ENCODE measurements at places on chromosomes 6 and 20.

DNA sequence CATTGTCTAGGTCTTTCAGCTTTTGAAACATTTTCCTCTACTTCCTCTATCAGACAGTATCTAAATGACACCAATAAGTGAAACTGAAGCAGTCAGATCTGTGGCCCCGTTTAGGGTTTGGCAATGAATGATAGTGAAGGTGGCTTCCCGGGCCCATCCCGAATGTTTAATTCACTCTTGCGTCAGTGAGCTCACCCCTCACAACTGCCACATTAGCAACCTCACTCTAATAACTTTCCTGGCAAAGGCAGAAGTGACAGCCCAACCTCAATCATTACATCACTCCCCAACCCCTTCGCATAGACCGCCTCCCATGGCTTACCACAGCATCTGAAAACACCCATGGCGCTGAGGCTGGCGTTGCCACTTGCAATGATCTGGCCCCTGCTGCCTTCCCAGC, 92.4 kb upstream of the CD83 start:
- no peak for DNase-seq

GRCh38 chr6:161261325-161261724, 12.5 kb downstream of the AGPAT4 start:
- no peak for DNase-seq

DNA sequence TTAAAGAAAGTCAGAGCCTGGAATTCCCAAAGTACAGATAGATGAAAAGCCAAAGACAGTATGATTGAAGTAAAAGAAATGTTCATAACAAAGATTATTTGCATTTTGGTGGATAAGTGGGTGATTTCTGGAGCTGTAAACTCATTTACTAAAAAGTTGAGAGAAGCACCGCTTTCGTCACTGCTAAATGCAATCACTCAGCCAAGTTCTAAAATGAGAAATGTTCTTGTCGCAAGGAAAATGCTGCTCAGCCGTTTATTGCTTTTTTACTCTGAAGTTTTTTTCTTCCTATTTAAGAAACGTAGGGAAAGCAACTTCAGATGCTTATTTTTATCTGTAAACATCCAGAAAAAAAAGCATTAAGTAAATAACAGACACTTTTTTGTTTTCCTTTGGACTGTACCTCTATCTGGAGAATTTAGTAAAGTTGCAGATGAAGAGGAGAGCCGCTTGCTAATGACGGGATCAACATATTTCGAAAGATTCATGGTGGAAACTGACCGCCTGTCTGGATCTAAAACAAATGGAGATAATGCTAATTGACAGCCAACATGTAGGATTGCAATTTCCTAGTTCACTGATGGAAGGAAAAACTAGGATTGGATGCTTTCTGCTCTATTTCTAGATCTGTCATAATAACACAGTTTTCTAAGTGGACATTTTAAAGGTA, 93.8 kb upstream of the BCLAF1 start:
- no peak for DNase-seq

- no peak for DNase-seq
These were observed 129.7 kb upstream of the UFL1 start for GRCh38 chr6:96391776-96392360.

DNA sequence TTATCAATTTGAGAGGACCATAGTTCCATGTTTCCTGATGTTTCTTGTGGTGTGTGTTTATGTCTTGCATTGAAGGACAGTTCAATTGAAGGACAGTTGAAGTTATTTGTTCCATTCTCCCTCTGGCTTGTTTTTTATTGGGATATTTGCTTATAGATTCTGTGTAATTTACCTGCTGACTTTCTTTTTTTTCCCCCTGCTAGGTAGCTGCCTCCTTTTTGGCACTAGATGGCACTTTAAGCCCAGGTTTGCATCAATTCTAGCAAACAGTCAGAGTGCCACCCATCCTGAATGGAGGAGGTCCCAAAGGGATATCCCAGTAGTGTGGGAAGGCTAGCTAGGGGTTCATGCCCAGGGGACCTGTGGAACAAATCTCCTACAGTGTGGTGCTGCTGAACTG, 78.1 kb downstream of the CFAP61 start:
- no peak for DNase-seq

DNA sequence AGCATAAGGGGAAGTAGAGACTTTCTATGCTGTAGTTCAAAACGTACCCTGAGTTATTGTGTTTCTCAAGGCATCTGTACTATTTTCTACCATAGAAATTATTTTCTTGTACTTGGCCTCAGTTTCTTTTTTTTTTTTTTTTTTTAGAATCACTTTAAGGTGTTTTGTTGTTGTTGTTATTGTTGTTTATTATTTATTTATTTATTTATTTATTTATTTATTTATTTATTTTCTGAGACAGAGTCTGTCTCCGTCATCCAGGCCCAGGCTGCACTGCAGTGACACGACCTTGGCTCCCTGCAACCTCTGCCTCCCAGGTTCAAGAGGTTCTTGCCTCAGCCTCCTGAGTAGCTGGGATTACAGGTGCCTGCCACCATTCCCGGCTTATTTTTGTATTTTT, 179.1 kb downstream of the GRIK2 start:
- no peak for DNase-seq

DNA sequence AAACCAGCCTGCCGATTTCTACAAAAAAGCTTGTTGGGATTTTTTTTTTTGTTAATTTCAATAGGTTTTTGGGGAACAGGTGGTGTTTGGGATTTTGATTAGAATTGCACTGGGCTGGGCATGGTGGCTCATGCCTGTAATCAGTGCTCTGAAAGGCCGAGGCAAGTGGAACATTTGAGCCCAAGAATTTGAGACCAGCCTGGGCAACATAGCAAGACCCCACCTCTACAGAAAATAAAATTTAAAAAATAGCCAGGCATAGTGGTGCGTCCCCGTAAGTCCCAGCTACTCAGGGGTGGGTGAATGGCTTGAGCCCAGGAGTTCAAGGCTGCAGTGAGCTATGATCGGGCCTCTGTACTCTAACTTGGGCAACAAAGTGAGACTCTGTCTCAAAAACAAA, 40.5 kb upstream of the ASF1A start:
- DNase-seq: no peak

DNA sequence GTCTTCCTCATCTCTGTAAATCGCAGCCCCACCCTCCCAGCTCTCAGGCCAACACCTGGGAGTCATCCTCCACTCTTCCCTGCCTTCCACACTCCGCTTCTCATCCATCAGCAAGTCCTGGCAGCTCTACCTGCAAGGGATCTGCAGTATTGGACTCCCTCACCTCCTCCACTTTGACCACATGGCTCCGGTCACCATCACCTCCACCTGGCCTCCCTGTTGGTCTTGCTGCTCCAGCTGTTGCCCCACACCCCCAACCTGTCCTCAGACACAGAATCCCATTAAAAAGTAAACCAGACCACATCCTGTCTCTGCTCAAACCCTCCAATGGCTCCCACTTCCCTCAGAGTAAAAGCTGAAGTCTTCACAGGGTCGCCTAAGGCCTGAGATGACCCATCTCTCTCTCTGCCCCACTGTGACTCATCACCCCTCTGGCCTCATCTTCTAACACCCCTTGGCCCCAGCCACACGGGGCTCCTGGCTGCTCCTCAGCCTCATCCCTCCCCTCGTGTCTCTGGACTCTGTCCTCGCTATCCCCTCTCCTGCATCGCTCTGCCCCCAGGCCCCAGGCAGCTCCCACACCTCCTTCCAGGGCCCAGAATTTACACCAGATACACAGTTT, 185.1 kb upstream of the SULF2 start:
- DNase-seq: no peak

DNA sequence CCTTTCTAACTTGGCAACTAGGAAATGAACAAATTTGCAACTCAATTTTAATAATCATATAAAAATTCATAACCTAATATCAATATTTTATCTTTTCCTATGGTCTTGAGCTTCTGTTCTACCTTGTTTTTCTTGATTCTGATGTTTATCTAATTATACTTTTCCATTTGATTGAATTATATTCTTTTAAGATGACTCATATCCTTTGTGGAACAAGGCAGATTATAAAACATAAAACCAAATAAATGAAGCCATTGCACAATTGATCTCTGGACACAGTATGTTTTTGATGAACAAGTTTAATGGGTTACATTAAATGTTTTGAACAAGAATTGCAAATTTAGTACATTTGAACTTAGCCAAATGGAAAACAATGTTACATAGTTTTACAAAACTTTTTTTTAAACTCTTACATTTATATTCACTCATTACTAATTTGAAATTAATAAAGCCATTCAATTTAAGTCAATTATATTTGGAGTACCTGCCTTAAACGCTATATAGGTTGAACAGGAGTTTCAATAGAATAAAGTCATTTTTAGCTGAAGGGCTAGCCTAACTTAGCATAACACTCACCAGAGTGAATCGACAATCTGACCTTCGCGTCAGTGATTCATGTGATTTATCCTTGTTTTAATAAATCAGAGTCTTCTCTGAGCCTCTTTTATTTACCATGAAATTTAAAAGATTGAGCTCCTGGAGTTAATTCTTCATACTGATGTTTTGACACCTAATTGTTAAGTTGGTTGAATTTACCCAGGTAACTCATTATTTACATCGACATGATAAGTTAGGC, 3.8 kb downstream of the NCOA7 start:
- DNase-seq: no peak

- no peak for DNase-seq
These were observed 16.5 kb downstream of the PXMP4 start for GRCh38 chr20:33703498-33704137.

GRCh38 chr6:32905078-32905477, 35.8 kb downstream of the HLA-DMB start:
- no peak for DNase-seq

DNA sequence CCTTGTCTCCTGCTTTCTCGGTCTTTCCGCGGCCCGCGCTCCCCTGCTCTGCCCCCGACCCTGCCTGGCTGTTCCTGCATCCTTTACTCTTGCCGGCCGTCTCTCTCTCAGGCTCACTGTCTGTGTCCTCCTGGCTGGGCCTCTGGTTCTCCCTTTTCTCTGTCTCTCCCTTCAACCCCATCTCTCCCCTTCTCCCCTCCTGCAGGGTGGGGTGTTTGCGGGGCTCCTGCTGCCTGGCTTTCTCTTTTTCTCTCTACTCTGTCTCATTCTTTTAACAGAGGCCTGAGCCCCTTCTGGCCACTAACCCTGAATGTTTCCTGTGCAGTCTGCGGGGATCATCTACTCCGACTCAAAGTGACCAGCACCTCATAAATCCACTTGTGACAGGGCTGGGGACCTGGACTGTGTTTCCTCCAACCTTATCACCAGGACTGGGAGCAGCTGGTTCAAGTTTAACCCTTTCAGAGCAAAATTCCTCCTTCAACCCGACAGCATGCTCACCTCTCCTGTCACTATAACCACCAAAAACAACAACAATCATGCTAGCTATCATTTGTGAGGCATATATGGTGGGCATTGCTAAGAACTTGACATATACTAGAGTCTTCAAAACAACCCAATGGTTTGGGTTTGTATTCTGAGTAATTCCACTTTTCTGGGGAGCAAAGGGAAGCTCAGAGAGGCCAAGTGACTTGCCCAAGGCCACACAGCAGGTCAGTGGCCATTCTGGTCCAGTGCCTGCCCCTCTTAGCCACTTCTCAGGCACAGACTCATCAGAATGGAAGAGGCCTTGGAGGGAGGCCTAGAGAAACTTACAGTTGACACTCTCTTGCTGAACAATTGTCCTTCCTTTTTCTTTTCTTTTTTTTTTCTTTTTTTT, 811 bp upstream of the RSPO4 start:
- no peak for DNase-seq

- no peak for DNase-seq
These were observed at the start of gene SLA2 for GRCh38 chr20:36645998-36646397. TSS of gene SLA2 (minus strand) at chr20:36646196. CDS start at chr20:36641335, 4,861 bp downstream.
